GM04503 (cell line): ENCODE measurements at places on chromosomes 1 and 21.
A peak's percentile ranks its signal among the peaks of the same experiment; 100 is the strongest.

- DNase-seq: no peak
Measured at GRCh38 chr1:34784751-34785221, 3.8 kb downstream of the GJB3 start.

DNA sequence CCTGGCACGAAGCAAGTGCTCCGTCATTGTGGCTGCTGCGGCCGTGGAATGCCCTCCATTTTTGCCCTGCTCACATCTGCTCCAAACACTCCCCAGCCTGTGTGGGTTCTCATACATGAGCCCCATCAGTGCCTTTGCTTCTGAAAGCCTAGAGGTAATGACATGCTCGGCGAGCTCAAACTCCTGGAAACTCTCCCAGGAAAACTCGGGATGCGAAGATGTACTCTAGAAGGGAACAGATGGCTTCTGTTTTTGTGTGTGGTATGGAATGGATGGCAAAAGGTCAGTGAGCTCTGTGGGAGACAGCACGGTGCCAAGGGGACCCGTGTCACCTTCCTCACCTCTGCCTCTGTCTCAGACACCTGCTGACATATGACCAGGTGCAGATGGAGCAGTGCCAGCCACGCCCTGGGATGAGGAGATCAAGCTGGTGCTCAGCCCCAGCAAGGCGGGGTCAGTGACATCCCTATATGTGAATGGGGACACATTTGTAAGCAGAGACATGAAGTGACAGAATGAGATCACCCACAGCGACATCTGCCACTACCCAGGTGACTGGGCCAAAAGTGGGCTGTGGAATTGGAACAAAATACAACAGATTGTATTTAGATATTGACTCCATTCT lies 84.1 kb upstream of the COX20 start:
- no peak for DNase-seq

- no peak for DNase-seq
Measured at GRCh38 chr1:161801955-161802354, 35.8 kb downstream of the ATF6 start.

- no peak for DNase-seq
Measured at GRCh38 chr1:101506541-101507164, 269.8 kb downstream of the S1PR1 start.

DNA sequence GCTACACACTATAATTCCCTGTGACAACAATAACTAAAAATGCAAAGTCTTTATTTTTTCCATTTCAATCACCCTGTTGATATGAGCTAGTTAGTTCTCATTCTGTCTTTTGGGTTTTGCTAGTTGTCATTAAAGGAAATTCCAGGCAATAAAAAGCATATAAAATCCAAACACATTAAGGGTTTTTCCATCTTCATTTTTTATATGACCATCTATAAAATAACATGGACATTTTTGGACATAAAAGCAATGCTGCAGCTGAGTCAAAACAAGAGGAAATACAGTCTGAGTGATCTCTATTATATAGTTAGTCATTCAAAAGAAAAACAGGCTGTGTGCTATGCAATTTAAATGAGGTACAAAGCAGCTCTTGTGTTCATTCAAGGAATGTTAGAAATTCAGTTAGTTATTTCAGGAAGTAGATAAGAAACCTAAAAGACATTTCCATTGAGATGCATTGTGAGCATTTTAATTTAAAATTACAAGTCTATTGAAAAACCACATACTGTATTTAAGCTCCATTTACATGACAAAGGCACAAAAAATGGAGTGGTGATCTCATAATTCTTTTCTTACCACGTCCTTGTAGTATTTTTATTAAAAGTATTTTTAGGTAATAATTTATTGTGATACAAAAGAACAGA lies 67.3 kb upstream of the BCL10 start:
- DNase-seq: peak; percentile 75
